Activated T-cell treated with anti-CD3 and anti-CD28 coated beads, Interleukin-2, amount 50 U/mL, for 24 hours (primary cell): ENCODE measurements at places on chromosomes 12 and 14.

- no peak for DNase-seq
These were observed 59.2 kb downstream of the EGLN3 start for GRCh38 chr14:33891700-33892099.

- no peak for DNase-seq
These were observed 82.2 kb upstream of the ATXN7L3B start for GRCh38 chr12:74455429-74455828.

DNA sequence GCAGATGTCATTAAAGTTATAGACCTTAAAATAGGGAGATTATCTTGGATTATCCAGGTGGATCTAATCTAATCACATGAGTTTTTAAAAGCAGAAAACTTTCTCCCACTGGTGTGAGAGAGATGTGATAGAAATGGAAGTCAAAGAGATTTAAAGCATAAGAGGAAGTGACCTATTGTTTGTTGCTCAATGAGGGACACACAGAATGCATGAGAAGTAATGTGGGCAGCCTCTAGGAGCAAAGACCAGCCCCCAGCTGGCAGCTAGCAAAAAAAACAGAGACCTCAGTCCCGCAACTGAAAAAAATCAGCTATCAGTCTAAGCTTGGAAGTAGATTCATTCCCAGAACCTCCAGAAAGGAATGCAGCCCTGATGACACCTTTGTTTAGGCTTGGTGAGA, 24.6 kb upstream of the ANP32D start:
- no peak for DNase-seq

- DNase-seq: no peak
These were observed 663 bp upstream of the LIN7A start for GRCh38 chr12:80938397-80938796.

GRCh38 chr12:121217761-121218160, 7.8 kb downstream of the P2RX4 start:
- no peak for DNase-seq

DNA sequence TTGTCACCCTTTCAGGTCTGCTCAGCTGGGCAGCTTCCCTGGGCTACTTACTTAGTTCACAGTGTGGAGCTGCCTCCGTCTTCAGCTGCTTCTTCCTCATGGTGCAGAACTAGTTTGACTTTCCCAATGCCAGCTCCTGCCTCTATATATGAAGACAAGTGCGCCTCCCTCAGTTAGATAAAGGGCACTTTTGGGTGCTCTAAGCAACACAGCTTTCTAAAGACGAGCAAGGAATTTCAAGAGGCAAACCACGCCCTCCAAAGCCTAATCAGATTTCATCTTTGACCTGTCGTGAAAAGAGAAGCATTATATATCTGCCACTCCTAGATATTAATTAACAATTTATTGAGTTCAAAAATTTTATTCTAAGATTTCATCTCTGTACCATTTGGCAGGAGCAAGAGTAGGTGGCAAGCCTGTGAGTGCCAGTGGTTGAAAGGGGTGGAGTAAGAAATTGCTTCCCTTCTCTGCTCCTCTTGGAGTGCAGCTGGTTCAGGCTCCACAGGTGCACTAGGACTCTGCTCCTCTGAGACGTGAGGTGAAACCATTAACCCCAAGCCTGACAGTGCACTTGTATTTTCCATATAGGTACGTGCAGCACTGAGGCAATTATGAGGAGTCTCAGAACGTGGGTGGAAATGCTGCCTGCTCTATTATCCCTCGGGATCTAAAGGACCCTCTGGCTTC, 2.1 kb upstream of the SLC11A2 start:
- DNase-seq: no peak

- DNase-seq: no peak
These were observed 37.6 kb upstream of the TSPAN8 start for GRCh38 chr12:71195338-71195896.

DNA sequence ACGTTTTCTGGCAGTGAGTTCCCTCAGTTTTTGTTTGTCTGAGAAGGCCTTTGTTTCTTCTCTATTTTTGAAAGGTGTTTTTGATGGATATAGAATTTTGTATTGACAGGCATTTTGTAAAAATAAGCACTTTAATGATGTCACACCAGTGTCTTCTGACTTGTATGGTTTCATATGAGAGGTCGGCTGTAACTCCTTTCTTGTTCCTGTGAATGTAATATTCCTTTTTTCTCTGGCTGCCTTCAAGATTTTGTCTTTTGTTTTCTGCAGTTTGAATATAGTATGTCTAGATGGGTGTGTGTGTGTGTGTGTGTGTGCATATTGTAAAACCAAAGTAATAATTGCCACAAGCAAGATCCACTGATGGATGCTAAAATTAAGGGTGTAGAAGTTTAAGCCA, 67.8 kb upstream of the PSMC1 start:
- DNase-seq: no peak

GRCh38 chr14:96888158-96888557, 91.0 kb downstream of the VRK1 start:
- no peak for DNase-seq

- no peak for DNase-seq
These were observed 31.5 kb upstream of the SRP54 start for GRCh38 chr14:34951286-34951685.

DNA sequence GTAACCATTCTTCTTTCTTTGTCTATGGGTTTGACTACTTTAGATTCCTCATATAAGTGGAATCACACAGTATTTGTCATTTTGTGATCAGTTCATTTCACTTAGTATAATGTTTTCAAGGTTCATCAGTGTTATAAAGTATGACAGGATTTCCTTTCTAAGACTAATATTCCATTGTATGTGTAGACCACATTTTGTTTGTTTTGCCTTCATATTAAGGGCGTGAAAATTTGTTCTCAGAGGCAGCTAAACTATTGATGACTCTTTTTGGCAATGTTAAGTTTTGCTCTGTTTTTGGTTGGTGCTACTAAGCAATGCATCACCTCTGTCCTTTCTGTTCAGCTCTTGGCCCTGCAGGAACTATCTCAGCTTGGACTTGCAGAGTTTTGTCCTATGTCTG, 1.7 kb upstream of the KLRG1 start:
- no peak for DNase-seq
